ENCODE measurements at places on chromosomes 16 and 17. TPM values are rescaled to one million over a fixed set of nuclear protein-coding genes. Genes with fewer than 3 reads are reported as not detected.

Gene C16orf96
- 0.44 TPM for total RNA-seq

Gene PROCA1
- 1.1 TPM for total RNA-seq

Gene GSDMA
- not detected for total RNA-seq

Gene MAP3K3
- 43.0 TPM for total RNA-seq

Gene KCTD2
- total RNA-seq = 33.6 TPM
